ENCODE measurements at places on chromosomes 5 and 9.

DNA sequence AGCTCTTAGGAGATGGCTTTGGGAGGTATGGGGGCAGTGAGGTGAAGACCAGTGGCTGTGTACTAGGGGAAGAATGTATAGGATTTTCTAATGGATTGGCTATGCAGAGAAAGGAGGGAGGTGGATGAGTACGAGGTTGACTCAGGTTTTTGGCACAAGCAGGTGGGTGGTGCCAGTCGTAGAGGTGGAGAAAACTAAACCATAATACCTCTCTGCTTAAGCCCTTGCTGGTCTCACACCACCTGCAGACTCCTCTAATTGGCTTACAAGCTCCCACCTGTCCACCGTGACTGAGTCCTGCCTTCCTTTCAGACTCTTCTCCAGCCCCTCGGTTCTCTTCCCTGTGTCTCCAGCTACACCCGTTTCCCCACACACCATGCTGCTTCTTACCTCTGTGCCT, 521.7 kb upstream of the CLINT1 start:
- DNase-seq = no peak

DNA sequence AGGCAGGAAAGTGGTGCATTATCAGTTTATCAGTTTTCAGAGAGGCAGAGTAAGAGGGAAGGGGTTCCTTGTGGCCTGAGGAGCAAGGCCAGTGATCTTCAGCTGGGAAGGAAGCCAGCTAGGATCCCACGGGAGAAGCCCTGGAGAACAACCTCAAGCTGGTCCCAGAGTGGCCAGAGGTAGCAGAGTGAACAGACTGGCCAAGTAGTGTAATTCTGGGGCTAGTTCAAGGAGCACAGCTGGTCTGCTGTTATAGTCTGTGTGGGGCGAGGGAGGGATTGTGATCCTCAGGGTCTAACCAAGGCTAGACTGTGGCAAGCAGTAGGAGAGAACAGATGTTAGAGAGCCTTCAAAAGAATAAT, 164.6 kb downstream of the CARTPT start:
- no peak for DNase-seq

DNA sequence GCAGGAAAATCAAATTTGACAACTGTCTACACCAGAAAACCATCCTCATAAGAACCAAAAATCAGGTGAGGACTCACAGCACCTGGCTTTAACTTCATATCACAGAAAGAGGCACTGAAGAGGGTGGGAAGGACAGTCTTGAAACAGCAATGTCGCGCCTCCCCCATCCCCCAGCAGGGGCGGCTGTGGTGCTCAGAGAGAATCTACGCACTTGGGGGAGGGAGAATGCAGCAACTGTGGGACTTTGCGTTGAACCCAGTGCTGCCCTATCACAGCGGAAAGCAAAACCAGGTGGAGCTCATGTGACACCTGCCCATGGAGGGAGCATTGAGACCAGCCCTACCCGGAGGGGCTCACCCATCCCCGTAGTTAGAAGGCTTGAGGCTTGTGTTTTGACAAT, 191.8 kb downstream of the MSX2 start:
- DNase-seq = no peak

DNA sequence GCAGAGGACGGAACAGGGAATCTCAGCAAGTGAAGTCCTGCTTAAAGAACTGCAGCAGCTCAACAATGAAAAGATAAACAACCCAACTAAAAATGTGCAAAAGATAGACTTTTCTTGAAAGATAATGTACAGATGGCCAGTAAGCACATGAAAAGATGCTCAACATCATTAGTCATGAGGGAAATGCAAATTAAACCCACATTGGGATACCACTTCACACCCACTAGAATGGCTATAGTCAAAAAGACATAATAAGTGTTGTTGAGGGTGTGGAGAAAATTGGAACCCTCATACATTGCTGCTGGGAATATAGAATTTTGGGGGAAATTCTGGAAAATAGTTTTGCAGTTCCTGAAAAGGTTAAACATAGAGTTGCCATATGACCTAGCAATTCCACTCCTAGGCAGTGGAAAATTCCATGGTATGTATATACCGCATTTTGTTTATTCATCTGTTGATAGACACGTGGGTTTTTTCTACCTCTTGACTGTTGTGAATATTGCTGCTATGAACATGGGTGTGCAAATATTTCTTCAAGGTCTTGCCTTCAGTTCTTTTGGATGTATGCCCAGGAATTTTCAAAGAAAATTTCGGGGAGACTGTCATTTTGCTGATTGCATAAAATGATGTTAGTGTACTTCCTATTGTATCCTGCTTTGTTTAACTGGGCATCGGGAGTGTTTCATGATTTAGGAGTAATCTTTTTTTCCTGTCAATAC, 7.2 kb downstream of the CNOT8 start:
- no peak for DNase-seq

GRCh38 chr9:106156465-106156864, 462.1 kb downstream of the TMEM38B start:
- no peak for DNase-seq

- no peak for DNase-seq
Observed at GRCh38 chr9:87783180-87783579, 57.3 kb downstream of the CTSL start.

GRCh38 chr9:122364783-122365150, 6.1 kb upstream of the PTGS1 start:
- DNase-seq = no peak

GRCh38 chr5:112641515-112642110, 96.1 kb upstream of the APC start:
- no peak for DNase-seq

DNA sequence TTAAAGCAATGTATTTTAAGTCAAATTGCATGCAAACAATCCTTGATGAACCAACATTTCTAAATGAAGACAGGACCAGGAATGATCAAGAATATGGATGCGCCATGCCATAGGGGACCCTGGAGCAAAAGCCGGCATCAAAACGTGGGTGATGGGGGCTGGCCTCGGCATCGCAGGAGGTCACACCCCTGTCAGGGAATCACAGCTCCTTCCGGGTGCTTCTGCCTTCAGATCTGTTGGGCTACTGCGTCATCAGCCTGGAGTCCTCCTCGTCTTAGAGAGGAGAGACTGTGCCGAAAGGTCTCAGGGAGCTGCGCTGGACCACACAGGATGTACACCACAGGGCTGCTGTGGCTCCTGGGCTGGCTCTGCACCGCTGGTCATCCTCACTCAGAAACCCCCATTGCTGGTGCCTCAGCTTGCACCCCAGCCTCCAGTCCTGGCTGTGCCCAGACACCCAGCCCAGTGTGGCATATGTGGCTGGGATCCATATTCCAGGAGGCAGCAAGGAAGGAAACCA, 152.9 kb upstream of the PPP1R26 start:
- no peak for DNase-seq

DNA sequence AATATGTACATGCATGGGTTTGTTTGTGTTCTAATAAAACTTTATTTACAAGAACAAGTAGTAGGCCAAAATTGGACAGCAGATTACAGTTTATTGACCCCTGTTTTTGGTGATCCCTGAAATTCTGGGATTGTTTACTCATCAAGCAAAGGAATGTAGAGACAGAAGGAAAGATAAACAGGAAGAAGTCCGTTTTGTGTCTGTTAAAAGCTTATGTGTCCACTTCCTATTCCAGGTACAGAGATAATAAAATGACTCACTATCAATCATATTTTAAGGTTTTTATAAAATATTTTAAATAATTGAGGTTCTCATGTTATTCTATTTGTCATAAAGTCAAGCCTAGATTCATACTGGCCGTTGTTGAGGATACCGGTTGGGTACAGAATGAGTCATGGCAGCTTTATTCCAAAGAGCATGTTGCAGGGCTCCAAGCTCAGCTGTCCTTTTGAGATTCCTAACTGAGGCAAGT, 214.9 kb upstream of the DAB2 start:
- no peak for DNase-seq

DNA sequence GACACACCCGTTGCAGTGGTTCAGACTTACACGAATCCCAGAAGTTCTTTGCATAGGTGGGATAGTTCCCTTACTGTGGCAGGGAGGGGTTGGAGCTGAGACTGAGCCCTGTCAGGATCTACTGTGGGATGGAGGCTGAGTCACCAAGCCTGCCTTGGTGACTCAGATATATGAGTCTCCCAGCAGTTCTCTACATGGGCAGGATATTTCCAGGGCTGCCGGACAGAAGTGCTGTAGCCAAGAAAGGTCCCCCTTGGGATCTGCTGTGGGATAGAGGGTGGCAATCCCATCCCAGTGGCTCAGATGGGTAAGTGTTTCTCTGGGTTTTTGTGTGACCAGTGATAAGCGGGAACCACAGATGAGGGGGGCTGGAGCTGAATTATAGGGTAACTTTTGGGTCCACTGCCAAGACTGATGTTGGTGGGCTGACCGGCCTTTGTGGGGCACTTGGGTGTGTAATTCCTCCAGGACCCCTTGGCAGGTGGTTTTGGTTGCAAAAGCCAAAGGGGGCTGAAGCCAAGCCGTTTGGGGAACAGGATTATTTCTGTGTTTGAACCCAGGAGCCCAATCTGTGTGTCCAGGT, 18.7 kb downstream of the XRCC4 start:
- DNase-seq = no peak

- DNase-seq = no peak
Observed at GRCh38 chr9:107173422-107174180, 109.5 kb upstream of the RAD23B start.

GRCh38 chr5:100406640-100407039, 128.5 kb upstream of the FAM174A start:
- no peak for DNase-seq

- no peak for DNase-seq
Observed at GRCh38 chr5:141685591-141685990, 3.6 kb upstream of the ARAP3 start.

- no peak for DNase-seq
Observed at GRCh38 chr5:131664929-131665328, 29.9 kb upstream of the RAPGEF6 start.

DNA sequence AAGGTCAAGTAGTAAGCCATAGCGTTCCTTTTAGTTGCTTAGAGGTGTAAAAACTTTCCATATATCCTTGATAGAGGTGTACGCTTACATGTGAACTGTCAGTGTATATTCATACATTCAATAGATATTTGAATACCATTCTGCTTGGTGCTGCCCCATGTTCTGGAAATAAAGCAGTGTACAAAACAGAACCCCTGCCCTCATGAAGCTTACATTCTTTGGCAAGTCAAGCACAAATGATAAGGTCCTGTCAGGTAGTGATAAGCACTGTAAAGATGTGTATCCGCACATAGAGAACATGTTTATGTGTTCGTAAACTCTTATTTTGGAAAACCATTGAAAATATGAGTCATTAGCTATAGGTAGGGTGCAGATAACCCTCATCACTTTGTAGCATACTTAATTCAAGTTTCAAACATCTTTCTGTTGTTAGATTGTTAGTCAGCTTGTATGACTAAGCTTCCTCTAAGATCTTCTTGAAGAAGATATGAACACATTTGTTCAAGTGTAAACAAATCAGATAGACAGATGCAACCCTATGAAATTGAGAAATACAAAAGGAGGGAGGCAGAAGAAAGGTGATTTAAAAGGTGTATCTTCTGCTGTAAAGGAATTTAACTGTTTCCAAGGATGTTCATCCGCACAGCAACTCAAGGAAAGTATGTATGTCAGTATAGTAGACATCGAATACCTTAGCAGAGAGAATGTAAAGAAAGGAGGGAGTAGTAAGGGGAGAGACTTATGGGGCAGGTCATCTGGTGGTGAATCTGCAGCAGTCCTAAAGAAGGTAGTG, 1.6 kb downstream of the GTF3C4 start:
- DNase-seq = no peak

GRCh38 chr9:33439731-33440130, 7.7 kb downstream of the AQP3 start:
- no peak for DNase-seq

DNA sequence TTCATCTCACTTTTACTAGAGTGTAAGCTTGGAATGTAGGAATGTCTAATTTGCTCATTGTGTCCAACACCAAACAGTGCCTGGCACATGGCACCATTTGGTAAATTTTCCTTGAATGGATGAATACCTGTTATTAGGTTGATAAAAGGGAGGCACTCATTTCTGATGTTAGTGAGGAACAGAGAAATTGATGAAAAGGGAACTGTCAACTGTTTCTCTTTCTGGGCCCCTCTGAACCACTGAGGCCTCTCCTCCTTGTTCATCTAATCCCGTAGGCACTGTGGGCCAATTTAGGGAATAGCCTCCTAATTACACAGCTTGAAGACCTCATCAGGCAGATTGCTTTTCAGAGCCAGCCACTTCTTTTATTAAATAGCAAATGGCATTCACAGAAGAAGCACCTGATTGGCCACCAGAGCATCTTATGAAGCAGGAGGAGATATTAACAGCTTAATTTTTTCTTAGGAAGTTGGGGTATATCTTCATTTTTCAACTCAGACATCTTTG, 22.6 kb downstream of the MRRF start:
- DNase-seq = no peak

DNA sequence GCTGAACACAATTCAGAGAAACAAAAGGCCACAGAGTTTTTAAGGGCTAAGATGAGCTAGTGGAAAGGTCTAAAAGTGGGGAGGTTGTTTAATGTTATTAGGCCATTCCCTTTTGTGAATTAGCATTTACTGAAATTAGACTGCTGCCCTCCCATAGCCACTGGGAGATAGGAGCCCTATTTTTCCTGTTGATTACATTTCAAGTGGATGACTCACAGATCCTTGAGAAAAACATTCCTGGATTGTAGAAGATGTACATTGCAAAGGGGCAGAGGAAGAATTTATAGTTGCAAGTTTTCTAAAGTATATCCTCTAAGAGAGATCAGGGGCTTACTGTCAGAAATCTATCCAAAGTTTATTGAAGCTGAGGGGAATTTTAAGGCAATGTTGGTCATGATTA, 367.1 kb upstream of the IZUMO3 start:
- DNase-seq = no peak

DNA sequence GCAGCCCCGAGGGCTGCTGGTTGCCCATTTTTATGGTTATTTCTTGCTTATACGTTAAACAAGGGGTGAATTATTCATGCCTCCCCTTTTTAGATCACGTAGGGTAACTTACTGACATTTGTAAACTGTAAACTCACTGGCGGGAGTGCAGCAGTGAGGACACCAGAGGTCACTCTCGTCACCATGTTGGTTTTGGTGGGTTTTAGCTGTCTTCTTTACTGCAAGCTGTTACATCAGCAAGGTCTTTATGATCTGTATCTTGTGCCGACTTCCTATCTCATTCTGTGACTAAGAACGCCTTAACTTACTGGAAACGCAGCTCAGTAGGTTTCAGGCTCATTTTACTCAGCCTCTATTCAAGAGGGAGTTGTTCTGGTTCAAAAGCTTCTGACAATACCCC, 155.0 kb upstream of the PRDM9 start:
- no peak for DNase-seq
